ENCODE measurements at places on chromosomes 1 and 21. TPM values are rescaled to one million over a fixed set of nuclear protein-coding genes. Genes with fewer than 3 reads are reported as not detected.

The ANKRD65 gene
- polyA plus RNA-seq = 0.31 TPM

GRCh38 chr1:191320062-191320461 is 838.2 kb upstream of the RGS18 start:
- no peak for DNase-seq

GRCh38 chr1:55128418-55128995 is 86.7 kb downstream of the USP24 start:
- DNase-seq = no peak

The NPPA gene
- not detected for polyA plus RNA-seq

DNA sequence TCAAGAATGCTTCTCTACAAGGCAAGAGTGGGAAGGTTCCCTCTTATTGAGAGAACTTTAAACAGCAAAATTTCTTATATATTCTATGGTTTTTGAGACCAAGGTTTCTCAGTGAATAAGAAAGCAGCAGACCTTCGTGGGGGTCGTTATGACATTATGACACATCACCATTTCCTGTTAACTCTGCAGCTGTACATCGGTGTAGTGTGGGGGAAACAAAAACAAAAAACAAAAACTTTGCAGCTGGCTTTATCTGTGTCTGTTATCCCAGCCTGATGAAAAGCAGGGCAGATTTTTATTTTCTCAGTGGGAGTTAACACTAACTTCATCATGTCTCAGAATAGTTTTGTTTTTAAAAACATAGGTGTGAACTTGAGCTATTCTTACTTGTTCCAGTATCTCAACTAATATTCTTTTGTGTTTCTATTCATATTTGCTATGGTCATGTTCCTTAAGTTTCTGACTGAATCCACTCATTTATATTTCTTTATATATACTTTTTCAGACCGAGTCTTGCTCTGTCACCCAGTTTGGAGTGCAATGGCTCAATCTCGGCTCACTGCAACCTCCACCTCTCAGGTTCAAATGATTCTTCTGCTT is 2.1 kb downstream of the SDE2 start:
- DNase-seq = no peak

DNA sequence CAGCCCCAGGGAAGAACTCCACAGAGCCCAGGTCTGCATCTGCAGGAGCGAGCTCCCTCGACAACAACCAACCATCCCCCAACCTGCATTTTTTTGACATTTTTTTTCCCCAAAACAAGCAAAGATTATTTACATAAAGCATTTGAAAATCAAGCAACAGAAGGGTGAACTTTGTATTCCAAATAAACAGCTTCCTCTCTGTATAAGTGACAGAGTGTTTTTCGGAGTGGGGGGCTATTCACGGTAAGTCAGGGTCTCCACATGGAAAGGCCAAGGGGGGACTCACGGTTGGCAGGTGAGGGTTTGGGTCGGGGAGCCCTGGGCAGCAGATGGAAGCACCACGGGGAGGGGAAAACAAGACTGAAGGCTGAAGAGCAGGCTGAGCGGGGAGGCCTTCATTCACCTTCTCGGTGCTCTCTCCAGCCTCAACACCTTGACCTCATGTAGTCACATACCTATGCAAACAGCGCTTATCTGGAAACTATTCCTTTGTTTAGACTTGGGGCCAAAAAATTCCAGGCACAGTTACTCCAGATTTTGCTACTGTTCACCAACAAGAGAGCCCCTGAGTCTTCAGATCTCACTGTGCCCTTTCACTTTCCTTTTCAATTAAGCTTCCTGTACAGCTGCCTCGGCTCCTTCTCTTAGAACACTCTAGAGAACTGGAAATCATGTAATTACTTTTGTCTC is 27.6 kb downstream of the C2CD2 start:
- DNase-seq = no peak

DNA sequence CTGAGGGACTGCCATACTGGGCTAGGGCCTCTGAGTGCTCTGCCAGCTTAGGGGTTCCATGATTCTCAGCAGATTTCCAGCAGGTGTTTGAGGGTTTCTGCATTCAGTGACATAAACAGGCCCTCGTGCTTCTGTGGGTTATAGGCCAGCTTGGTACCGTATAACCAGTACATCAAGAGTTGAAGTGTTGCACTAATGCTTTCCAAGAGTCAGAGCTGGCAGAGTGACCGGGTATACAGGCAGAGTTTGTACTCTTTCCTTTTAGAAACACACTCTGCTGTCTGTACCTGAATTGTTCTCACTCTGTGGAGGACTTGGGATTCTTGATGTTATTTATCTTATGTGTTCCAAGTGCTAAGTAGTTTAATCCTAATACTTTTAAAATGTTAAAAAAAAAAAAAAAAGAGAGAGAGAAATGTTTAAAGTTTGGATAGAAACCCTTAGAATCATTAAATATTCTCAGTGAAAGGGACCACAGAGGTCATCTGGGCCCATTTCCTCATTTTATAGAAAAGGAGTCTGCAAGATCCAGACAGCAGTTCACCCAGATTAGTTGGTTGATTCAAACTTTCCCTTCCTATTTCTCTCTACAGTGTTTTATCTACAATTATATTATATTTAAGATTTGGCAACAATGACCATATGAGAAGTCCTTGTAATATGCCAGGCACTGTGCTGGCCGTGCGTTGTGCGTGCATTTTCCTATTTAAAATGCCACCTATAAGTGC is 325.8 kb downstream of the KIF26B start:
- no peak for DNase-seq

DNA sequence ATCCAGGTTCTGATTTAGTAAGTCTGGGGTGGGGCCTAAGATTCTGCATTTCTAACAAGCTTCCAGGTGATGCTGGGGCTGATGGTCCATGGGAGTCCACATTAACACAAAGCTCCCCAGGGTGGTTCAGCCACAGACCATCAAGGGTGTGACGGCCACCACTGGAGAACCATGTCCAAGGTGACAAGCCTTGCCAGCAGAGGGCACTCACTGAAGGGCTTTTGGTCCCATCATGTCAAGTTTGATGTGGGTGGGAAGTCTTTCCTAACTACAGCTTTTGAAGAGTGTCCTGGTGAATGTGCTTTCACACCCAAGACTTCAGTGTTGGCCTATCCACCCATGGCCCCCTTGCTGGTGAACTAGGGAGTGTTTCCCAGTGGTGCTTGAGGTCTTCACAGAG is 67.1 kb downstream of the UBE2T start:
- DNase-seq = no peak

The ATP1B1 gene
- polyA plus RNA-seq = 18.8 TPM

The DNAJC8 gene
- 70.2 TPM for polyA plus RNA-seq

GRCh38 chr1:46455951-46456350 is 33.7 kb upstream of the DMBX1 start:
- DNase-seq = no peak

The MANEAL gene
- polyA plus RNA-seq = 2.5 TPM

- DNase-seq = no peak
Observed at GRCh38 chr1:32889731-32890278, 3.5 kb downstream of the HPCA start.

The SORT1 gene
- polyA plus RNA-seq = 38.6 TPM

The AK5 gene
- 13.2 TPM for polyA plus RNA-seq

DNA sequence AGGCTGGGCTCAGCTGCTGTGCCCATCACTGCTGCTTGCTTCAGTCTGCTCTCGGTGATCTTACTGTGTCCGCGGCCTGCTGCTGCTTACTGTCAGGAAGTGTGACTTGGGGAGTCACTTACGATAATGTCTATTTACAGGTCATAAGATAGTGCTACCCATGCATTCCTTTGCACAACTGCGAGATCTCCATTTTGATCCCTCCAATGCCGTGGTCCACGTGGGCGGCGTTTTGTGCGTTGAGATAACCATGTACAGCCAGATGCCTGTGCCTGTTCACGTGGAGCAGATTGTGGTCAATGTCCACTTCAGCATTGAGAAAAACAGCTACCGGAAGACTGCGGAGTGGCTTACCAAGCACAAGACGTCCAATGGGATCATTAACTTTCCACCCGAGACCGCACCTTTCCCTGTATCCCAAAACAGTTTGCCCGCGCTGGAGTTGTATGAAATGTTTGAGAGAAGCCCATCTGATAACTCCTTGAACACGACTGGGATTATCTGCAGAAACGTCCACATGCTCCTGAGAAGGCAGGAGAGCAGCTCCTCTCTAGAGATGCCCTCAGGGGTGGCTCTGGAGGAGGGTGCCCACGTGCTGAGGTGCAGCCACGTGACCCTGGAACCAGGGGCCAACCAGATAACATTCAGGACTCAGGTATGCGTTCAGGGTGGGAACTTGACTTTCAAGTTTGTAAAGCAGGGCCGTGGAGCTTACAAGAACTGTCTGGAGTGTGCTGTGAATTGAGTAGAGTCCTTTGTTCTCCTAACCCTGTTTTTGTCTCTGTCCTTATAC is 24.4 kb upstream of the PWP2 start:
- DNase-seq = no peak

The CLCA1 gene
- not detected for polyA plus RNA-seq

GRCh38 chr1:3907031-3907534 is 7.0 kb upstream of the C1orf174 start:
- no peak for DNase-seq

- DNase-seq = no peak
Observed at GRCh38 chr1:58997637-58998036, 213.8 kb upstream of the JUN start.

The AMPD1 gene
- not detected for polyA plus RNA-seq

GRCh38 chr1:75310067-75310466 is 175.9 kb downstream of the LHX8 start:
- DNase-seq = no peak

The ZNF670 gene
- polyA plus RNA-seq = 1.6 TPM

- no peak for DNase-seq
Observed at GRCh38 chr1:97745912-97746311, 174.9 kb downstream of the DPYD start.

The GLRX2 gene
- polyA plus RNA-seq = 22.2 TPM

The HAX1 gene
- 268 TPM for polyA plus RNA-seq

The OVAAL gene
- polyA plus RNA-seq = 0.05 TPM

GRCh38 chr1:223776075-223776814 is 63.9 kb downstream of the CAPN2 start:
- peak; percentile 35 for DNase-seq

The IGSF21 gene
- not detected for polyA plus RNA-seq

All from BJ (cell line).